ENCODE measurements at places on chromosomes 13 and 19.

- no peak for DNase-seq
Observed at GRCh38 chr13:79913141-79913827, 427.6 kb downstream of the SPRY2 start.

GRCh38 chr19:46944918-46945628 lies 74.6 kb upstream of the NPAS1 start:
- peak; percentile 18 for DNase-seq

- no peak for DNase-seq
Observed at GRCh38 chr13:81381560-81381959, 1040.6 kb upstream of the SPRY2 start.

GRCh38 chr13:30770929-30771328 lies 35.6 kb downstream of the ALOX5AP start:
- DNase-seq: no peak

GRCh38 chr19:6809262-6809661 lies 36.8 kb downstream of the VAV1 start:
- DNase-seq: no peak

DNA sequence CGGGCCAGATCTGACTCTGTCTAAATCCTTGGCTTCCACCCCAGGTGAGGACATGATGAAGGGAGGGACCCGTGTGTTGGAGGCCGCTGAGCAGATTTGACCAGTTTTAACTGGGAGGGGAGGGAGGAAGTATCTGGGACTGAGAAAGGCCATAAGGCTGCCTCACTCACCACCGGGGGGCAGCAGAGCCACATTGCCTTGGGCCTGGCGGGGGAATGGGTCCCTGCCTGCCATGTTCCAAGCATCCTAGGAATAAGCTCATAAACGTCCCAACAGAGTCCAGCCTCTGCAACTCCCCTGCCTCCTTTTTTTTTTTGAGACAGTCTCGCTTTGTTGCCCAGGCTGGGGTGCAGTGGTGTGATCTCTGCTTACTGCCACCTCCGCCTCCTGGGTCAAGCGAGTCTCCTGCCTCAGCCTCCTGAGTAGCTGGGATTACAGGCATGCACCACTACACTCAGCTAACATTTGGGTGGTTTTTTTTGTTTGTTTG lies 15.5 kb downstream of the MAST3 start:
- DNase-seq: peak; percentile 63

GRCh38 chr19:18768997-18769891 lies 21.9 kb downstream of the COMP start:
- DNase-seq: peak; percentile 50

- no peak for DNase-seq
Observed at GRCh38 chr13:90869580-90869979, 477.9 kb upstream of the MIR17HG start.

DNA sequence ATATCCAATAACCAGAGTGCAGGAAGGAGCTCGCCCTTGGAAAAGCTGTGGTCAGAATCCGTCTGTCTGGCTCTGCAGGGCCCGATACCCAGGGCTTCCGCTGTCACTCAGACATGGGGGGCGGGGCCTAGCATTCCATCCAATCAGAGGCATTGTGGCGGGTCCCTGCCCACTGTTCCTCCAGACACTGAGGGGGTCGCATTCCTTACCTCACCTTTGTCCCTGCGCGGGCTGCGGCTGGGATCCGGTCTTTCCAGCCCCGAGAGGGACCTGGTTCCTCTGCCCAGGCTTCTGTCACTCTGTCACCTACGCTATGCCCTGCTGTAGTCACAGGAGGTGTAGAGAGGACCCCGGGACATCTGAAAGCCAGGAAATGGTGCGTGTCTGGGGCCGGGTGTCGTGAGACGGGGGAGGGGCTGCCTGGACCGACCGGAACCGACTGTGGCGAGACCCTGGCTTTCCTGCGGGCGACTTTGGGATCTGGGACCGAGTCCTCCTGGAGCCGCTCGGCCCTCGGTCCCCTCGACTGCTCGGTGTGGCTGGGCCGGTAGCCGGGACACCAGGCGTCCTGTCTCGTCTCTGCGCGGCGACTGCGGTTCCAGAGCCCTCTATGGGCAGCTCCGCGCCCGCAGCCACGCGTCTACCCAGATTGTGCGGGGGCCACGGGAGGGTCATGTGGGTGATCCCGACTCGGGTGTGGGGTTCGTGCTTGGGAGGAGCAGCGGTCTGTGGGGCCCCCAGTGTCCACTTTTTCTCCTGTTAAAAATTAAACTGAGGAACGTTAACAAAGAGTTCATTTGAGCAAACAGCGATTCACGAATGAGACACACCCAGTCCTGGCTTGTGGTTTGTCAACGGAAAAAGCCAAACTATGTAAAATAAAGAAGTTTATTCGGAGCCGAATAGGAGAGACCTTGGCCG lies at the start of gene ZNF69:
ZNF69 (plus strand) TSS at position 172 of the 921 bp plus-strand sequence; CDS start at position 314, 142 bp downstream.
- peak; percentile 21 for DNase-seq

GRCh38 chr13:33172911-33173310 lies 112.6 kb downstream of the STARD13 start:
- DNase-seq: no peak

DNA sequence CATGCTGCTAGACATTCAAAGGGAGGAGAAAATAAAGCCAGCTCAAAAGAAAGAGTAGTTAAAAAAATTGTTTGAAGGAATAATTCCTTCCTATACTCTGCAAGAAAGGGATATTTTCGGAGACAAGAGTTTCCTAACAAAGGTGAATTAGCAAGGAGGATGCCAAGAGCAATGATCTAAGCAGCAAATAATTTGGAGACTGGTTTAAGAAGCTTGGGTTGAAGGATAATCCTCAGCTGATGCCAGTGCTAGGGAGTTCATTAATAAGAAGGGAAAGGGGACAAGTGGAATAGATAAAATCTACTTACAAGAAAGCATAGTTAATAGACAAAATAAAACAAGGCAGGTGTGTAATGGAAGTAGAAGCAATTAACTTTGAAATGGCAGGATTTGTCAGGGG lies 372.3 kb downstream of the NDFIP2 start:
- DNase-seq: no peak

GRCh38 chr19:12047868-12048267 lies 4.9 kb downstream of the ZNF878 start:
- no peak for DNase-seq

- no peak for DNase-seq
Observed at GRCh38 chr19:57135797-57136196, 9.2 kb downstream of the ZIM3 start.

- no peak for DNase-seq
Observed at GRCh38 chr13:104315606-104316005, 1249.4 kb upstream of the SLC10A2 start.
